ENCODE measurements at places on chromosomes 16 and 17.
A peak's percentile ranks its signal among the peaks of the same experiment; 100 is the strongest.

- DNase-seq, result no peak
These were observed 18.4 kb downstream of the TRAP1 start for GRCh38 chr16:3698941-3699340.

DNA sequence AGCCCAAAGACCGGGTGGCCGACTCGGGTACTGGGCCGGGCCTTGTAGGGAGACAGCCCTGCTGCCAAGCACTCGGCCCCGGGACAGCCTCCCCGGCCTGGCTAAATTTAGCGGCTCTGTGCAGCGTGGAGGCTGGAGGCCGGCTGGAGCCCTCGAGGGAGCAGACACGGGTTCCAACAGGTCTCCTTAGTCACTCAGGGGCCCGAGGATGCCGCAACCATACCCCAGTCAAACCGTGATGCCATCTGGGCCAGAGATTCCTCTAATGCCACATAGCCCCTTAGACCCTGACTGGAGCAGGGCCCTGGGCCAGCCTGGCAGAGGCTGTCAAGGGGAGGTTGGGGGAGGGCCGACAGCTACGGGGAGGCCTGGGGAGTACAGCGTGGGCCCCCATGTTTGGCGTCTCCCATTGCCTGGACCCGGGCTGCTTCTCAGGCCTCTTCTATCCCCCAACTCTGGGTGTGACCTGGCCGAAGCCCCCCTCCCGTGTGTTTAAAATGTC, 2.9 kb upstream of the P2RX1 start:
- DNase-seq, result no peak

DNA sequence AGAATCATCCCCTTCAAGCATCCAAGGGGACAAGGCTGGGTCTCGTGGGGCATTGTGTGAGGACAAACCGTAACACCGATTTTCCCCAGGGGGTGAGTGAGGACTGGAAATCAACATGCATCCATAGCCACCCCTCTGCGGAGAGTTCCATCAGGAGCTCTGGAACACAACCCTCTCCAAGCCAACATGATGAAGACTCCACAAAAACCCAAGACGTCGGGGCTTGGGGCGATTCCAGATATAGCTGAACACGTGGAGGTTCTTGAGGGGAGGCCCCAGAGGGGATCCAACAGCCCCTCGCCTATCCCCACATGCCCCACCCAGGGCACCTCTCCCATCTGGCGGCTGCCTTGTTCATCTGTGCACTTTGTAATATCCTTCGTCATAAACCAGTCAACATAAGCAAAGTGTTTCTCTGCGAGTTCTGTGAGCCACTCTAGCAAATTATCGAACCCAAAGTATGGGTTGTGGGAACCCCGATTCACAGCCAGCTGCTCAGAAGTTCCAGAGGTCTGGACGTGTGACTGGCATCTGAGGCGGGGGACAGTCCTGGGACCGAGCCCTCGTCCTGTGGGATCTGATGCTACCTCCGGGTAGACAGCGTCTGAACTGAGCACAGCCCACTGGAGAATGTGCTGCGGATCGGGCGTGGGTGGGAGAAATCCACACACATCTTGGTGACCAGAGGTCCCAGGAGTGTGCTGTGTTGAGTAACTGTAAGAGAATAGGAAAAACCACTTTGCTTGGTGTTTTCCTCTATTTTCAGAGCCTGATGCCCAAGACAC, 55.5 kb downstream of the RPH3AL start:
- DNase-seq, result no peak

DNA sequence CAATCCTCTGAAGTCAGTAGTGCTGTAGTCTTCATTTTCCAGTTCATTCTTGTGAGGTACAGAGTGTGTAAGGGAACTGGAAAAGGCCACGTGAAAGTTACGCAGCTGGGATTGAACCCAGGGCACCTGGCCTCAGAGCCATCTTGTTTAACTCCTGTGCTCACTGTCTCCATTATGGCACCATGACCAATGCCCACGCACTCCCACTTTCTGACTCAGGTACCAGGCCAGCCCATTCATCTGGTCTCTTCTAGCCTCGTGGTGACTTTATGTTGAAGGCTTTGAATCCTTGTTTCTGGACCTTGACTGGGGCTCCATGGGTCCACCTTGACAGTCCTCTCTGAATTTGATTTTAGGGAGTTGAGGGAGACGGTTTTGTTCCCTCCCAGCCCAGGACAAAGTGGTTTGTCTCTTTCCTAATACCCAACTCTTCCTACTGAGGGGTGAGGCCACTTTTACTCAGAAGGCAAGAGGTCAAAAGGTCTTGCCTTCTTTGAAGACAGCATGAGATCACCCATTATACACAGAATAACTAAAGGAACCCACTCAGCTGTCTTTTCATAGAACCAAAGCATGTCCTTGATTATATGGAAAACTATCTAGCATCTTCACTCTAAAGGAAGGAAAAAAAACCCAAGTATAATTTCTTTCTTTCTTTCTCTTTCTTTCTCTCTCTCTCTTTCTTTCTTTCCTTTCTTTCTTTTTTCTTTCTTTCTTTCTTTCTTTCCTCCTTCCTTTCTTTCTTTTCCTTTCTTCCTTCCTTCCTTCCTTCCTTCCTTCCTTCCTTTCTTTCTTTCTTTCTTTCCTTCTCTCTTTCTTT, 50.0 kb downstream of the OTOA start:
- DNase-seq, result no peak

GRCh38 chr16:71618429-71618828, 7.6 kb upstream of the MARVELD3 start:
- DNase-seq, result no peak

DNA sequence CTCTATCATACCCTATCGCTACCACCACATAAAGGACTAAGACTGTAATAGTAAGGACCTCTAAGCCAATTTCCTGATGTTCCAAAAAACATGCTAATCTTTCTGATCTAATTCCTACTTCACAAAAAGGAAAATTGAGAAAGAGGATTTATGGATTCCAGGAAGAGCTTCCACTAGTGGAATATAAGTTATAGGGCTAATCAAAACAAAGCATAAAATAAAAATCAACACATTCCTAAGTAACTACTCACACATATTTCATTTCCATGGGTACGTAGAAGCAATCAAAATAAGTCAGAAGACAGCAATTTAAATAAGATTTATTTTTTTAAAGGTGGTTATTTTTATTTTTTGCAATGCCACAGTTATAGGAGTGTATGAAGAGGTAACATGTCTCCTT, 12.4 kb downstream of the CCDC43 start:
- DNase-seq, result no peak

DNA sequence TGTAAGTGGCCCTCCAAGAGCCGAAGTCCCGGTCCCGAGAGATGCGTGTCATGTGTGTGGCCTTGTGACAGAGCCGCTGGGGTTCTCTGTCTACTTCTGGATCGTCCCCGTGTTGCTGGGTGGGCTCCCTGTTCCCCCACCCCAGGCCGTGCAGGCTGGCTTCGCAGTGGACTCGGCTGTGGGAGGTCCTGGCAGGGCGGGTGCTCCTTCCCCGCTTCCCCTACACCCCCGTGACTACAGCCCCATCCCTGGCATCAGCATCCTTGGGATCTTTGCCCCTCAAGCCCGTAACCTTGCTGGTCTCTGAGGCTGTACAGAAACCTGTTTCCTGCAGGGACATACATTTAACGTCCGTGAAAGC, 136.3 kb downstream of the BANP start:
- DNase-seq, result no peak

DNA sequence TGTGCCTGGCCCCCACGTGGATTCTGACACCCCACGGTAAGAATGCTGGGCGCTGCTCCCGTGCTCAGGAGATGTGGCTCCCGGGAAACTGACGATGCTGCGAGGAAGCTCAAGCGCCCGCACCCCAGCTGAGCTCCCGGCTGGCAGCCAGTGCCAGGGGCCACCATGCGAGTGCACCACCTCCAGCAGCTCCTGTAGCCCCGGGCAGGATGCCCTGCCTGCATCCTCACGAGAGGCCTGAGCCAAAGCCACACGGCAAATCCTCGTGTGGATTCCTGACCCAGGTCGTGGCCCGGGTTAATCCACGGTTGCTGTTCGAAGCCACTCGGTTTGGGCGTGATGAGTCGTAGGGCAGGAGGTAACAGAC, 11.6 kb upstream of the DPEP1 start:
- DNase-seq, result no peak

DNA sequence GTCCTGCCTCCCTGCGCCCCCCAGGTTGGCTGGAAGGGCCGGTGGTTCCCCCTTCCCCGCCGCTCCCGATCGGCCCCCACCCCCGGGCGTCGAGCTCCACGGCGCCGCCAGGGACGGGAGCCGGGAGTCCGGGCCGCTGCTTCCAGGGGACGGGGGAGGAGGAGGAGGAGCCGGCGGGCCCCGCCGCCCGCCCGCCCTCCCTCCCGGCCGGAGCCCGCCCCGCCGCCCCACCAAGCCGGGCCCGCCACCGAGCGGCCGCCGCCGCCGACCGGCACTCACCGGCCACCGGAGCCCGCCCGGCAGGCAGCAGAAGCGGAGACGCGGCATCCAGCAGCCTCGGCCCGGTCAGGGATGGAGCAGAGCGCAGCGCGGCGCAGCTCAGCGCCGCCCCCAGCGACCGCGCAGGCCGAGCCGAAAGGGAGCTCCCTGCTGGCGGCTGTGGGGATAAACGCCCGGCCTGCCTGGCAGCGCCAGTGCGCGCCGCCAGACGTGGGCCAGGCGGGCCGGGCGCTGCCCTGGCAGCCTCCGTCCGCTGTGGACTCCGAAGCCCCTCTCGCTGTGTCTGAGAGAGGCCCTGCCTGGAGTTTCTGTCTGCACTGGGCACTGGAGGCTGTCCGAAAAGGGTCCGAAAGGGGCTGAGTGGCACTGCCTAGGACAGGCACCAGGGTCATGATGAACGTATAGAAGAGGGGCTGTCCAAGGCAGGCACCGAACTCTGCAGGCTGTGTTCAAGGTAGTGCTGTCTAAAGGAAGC, at the start of gene MYO18A:
MYO18A (minus strand) TSS at position 365 of the 754 bp plus-strand sequence. CDS start 13,458 bp downstream, outside the sequence.
- peak; percentile 62 for DNase-seq

- no peak for DNase-seq
These were observed 147.7 kb downstream of the ABCC12 start for GRCh38 chr16:48008011-48008525.

DNA sequence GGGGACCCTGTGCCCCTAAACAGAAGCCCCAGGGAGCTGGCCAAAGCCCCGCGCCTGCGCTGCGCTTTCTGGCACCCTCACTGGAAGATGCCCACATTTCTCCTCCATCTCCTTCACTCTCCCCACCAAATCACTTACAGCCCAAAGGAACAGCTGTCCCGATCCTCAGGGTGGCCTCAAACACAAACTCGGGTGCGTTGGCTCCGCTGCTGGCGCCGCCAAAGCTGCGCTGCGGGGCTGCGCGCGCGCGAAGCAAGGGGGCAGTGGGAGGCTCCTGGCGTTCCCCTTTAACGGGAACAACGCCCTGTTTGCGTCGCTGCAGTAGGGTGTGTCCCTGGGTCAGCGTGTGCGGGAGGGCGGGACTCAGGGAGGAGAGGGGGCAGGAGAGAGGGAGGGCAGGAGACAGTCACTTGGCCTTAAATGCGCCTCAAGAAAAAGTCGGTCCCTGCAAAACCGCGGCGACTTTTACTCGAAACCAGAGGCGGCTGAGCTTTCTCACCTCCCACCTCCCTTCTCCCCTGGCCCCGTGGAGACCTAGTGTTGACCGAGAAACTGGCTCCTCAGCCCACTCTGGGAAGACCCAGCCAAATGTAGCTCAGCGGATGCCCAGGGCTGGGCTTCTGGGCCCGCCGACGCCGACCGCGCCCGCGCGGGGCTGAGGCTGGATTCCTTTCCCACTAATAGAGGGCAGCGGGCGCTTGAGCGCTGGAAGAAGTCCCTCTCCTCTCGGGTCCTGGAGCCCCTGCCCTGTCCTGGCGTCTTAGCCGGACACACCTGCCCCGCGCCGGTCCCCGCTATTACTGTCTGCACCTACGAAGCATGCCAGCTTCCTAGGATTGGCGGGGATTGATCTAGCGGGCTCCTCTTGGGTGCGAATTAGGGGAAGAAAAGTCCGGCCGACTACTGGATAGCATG, 2.6 kb downstream of the PMP22 start:
- DNase-seq, result no peak

DNA sequence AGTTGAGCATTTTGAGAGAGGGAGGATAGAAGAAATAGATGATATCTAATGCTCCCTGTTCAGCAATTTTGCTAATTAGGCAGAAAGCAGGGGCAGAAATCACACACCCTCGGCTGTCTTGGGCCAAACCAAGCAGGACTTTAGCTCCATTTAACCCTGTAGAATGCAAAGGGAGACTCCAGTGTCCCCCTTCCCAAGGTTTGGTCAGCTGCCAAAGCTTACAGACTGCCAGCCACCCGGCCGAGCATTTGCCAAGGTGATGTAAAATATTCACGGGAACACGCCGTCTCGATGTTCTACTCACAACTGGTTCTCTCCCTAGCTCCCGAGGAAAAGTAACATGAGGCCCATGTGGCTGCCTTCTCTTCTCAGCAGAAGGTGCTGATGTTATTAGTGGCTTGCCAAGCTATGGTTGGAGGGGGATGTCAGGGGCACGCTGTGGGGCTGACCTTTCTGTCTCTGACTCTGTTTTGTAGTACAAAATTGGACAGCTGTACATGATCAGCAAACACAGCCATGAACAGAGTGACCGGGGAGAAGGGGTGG, 155.3 kb downstream of the PITPNC1 start:
- no peak for DNase-seq

GRCh38 chr16:72149676-72150464, 22.1 kb downstream of the PMFBP1 start:
- DNase-seq, result no peak

GRCh38 chr17:71327376-71328059, 793.3 kb upstream of the SOX9 start:
- DNase-seq, result no peak

DNA sequence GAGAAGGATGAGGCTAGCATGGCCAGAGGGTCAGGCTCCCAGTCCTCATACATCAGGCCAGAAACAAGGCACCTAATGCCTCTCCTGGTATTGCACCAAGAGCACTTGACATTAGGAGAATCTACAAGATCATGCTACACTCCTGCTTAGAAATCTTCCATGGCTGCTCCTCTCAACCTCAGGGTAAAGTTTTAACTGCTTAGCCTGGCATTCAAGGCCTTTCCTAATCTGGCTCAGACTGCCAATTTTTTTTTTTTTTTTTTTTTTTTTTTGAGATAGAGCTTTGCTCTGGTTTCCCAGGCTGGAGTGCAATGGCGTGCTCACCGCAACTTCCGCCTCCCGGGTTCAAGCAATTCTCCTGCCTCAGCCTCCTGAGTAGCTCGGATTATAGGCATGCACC, 8.2 kb downstream of the PIP4K2B start:
- DNase-seq, result no peak

- no peak for DNase-seq
These were observed 3.1 kb upstream of the WDR90 start for GRCh38 chr16:645852-646678.

DNA sequence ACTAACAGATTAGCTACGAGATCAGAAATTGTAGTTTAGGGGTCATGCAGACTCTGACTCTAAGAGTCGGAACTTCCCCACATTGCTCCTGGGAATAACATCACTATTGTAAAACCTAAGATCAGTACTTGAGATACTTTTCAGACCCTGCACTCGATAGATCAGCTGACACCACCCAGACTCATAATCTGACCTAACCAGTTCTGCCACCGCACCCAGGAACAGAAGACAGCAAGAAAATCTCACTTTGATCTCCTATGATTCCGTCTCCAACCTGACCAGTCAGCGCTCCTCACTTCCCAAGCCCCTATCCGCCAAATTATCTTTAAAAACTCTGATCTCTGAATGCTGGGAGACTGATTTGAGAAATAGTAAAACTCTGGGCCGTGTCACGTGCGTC, 27.2 kb upstream of the ASGR2 start:
- no peak for DNase-seq
